ENCODE measurements at places on chromosomes 5 and 9.
A peak's percentile ranks its signal among the peaks of the same experiment; 100 is the strongest.

- no peak for DNase-seq
Observed at GRCh38 chr5:3197304-3198073, 398.1 kb upstream of the IRX1 start.

- DNase-seq, result no peak
Observed at GRCh38 chr5:133756756-133757155, 144.4 kb upstream of the FSTL4 start.

- peak; percentile 89 for DNase-seq
Observed at GRCh38 chr5:132510076-132510475, 19.5 kb upstream of the IRF1 start.

GRCh38 chr5:137119321-137119720 lies 379.8 kb downstream of the SPOCK1 start:
- DNase-seq, result no peak

GRCh38 chr5:63570752-63571151 lies 391.5 kb downstream of the HTR1A start:
- no peak for DNase-seq
